ENCODE measurements at places on chromosomes 4 and X. TPM values are rescaled to one million over a fixed set of nuclear protein-coding genes. Genes with fewer than 3 reads are reported as not detected.

Gene BEND4
- 0.42 TPM for total RNA-seq

Gene LGI2
- total RNA-seq = 21.6 TPM

Gene COL4A6
- total RNA-seq = 0.21 TPM

Gene SPOCK3
- total RNA-seq = not detected

Gene GC
- not detected for total RNA-seq

Gene TRAM1L1
- total RNA-seq = 6.3 TPM

Gene NWD2
- total RNA-seq = 0.30 TPM

Gene FAM9B
- total RNA-seq = not detected

Gene XAGE1B
- total RNA-seq = not detected

Gene BTK
- total RNA-seq = 3.7 TPM

Gene GAGE2A
- not detected for total RNA-seq

Gene ZAR1
- total RNA-seq = 1.3 TPM
